Left kidney (tissue), 8 donors: ENCODE measurements at places on chromosomes 7 and 10.
A peak's percentile ranks its signal among the peaks of the same experiment; 100 is the strongest.

- no peak for DNase-seq
Measured at GRCh38 chr10:114938856-114939193, 830 bp downstream of the TRUB1 start.

GRCh38 chr10:30111340-30112022 is 52.1 kb upstream of the JCAD start:
- no peak for DNase-seq

DNA sequence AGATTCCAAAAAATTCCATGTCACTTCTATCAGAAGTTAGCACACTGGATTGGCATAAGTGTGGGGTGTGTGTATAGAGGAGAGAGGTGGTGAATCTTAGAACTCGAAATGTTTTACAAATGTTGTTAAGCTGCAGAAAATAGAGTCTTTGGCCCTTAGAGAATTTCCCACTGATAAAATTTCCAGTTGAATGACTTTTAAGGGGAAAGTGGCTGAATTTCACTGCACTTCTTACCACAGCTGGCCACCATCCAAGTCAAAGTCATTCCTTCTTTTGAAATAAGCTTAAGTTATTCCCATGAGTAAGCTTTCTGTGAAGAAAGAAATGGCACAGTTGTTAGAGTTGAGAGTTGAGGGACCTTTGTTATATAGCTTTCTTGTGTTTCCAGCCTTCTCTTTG is 13.9 kb downstream of the VCL start:
- peak; percentile 36 for DNase-seq

DNA sequence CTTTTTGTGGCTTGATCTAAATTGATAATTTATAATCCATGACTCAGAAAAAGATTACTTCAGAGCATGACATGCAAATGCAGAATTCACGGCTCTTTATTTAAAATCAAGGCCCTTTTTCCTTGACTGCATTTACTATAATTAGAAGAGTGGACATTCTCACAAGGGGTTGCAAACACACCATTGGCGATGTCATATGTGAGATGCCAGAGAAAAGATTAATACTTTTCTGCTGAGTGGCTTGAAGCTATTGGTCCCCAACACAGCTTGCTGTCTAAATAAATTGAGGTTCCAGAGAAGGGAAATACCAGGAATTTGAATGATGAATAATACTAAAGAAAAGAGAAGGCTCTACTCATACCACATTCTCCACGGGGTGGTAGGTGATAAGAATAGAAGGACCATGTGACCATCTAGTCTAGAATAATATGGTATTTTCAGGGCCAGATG is 78.7 kb upstream of the ARID5B start:
- no peak for DNase-seq

DNA sequence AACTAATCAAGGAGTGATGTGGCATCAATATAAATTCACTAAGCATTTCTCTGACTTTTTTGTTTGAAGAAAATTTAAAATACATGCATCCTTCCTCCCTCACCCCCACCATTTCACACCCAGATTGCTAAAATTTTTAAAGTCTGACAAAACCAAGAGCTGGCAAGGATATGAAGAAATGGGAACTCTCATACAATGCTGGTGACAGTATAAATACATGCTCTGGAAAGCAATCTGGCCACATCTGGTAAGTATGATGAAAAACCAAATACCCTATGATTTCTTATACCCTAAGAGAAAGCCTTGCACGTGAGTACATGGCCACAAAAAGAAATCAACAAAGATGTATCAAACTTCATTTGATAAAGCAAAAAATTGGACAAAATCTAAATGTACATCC is 31.2 kb downstream of the P4HA1 start:
- DNase-seq: no peak

GRCh38 chr10:45424668-45425404 is 50.8 kb downstream of the ALOX5 start:
- DNase-seq: no peak

DNA sequence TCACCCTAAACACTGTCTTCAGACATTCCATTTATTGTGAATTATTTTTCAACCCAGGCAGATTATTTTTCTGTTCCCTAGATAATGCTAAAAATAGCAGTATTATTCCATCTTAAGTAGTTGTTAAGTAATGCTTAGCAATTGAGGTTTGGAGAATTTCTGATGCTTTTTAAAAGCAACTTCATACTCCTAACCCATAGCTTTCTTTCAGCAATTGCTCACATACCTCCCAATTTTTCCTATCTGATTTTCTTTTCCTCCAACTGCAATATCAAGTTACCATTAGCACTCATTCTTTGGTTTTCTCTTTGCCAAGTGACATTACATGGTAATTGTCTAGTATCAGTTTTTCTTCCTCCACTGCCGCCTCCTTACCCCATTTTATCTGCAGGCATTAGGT is 104.7 kb downstream of the GPR85 start:
- DNase-seq: no peak

GRCh38 chr10:51244748-51245490 is 170.6 kb downstream of the PRKG1 start:
- peak; percentile 72 for DNase-seq

DNA sequence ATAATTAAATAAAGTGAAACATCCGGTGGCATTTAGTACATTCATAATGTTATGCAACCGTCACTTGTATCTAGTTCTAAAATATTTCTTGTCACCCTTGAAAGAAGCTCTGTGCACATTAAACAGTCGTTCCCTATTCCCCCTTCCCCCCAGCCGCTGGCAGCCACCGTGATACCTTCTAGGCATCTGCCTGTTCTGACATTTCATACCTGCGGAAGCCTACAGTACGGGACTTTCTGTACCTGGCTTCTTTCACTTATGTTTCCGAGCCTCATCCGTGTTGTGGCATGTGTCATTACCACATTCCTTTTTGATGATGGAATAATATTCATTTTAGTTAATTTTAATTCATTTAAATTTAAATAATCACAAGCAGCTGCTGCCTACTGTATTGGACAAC is 13.9 kb upstream of the SFRP5 start:
- no peak for DNase-seq

DNA sequence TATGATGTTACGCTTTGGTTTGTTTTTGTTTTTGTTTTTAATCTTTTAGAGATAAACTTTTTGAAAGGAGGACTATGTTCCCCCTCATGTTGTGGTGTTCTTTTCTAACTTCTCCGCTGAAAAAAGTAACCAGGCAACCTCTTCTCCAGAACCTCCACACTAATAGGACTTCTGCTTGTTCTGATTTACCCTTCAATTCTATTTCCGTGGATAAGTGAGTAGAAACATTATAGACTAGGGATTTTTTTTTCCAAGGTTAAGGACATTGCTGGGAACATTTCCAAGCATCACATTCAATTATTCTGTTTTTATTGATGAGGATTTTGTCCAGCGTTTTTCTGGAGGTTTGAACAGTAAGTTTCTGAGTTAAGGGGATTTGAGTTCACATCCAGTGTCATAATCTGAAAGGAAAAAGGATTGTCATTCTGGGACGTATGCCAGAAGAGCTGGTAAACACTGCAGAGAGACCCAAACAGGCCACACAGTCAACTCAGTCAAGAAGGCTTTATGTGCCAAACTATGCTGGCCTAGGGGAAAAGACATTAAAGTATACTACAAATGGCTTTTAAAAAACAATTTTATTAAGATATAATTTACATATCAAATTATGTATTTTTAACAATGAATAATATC is 28.3 kb upstream of the RALA start:
- DNase-seq: no peak

GRCh38 chr10:51763746-51764145 is 64.4 kb upstream of the CSTF2T start:
- no peak for DNase-seq

GRCh38 chr7:92685136-92686042 is 95.2 kb upstream of the FAM133B start:
- no peak for DNase-seq

- DNase-seq: no peak
Measured at GRCh38 chr10:47321521-47322195, 596 bp upstream of the GDF2 start.

DNA sequence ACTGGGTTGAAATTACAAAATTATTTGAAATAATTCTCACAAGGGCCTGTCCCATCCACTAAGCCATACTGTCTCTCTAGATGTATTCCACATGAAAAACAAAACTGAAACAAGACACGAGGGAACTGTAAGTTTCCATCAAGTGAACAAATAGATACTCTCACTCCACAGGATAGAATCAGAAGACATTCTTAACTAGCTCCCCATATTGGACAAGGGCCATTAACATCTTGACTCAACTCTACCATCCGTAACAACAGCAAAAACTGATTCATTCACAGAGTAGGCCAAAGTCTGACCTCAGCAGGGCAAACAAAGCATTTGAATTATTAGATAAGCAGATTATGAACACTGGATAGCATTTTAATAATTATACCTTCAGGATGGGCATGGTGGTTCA is 29.1 kb downstream of the UBE2H start:
- DNase-seq: no peak

DNA sequence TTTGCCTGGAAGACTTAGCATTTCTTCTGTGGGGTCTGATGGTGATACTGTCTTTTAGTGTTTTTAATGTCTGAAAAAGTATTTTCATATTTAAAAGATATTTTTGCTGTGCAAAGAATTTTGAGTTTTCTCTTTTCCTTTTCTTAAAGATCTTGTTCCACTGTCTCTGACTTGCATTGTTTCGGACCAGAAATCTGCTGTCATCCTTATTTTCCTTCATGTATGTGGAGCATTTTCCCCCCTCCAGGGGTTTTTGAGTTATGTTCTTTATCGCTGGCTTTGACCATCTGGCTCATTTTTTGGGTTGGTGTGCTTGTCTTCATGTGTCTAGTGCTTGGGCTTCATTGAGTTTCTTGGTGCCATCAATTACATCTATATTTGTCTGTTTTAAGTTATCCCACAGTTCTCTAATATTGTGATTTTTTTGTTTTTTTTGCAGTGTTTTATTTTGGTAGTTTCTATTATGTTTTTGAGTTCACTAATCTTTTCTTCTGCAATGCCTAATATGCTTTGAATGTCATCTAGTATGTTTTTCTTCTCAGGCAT is 119.9 kb downstream of the MGMT start:
- no peak for DNase-seq

DNA sequence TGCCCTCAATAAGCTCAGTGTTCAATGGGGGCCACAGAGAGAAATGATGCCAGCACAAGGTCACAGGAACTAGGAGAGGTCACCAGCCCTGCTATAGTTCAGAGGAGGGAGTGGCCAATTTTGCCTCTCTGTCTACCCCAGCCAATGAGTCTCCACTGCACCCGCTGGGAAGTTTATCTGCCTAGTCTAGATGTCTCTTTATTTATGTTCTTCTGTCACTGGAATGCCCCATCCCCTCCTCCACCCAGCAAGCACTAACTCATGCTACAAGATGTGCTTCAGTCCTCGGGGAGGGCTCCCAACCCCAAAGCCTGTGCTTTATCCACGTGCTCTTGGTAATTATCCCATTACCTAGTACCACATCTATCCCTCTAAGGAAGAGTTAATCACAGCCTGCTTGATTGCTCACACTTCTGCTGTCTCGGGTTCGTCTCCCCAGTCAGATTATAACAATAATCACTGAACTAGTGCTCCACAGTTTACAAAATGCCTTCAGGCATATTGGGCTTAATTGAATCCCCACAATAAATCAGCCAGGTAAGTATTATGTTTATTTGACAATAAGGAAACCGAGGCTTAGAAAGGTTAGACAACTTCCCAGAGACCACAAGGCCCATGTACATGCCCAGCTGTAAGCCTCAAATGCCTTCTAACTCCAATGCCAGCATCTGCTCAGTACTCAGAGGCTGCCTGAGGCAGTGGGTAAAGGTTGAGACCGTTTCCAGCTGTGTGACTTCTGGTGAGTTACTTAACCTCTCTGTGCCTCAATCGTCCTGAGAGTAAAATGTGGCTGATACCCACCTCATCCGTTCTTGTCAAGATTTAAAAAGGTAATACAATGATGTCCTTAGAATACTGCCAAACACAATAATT is 3.9 kb downstream of the HIP1 start:
- peak; percentile 57 for DNase-seq

GRCh38 chr7:41825927-41826480 is 123.1 kb upstream of the INHBA start:
- DNase-seq: no peak

DNA sequence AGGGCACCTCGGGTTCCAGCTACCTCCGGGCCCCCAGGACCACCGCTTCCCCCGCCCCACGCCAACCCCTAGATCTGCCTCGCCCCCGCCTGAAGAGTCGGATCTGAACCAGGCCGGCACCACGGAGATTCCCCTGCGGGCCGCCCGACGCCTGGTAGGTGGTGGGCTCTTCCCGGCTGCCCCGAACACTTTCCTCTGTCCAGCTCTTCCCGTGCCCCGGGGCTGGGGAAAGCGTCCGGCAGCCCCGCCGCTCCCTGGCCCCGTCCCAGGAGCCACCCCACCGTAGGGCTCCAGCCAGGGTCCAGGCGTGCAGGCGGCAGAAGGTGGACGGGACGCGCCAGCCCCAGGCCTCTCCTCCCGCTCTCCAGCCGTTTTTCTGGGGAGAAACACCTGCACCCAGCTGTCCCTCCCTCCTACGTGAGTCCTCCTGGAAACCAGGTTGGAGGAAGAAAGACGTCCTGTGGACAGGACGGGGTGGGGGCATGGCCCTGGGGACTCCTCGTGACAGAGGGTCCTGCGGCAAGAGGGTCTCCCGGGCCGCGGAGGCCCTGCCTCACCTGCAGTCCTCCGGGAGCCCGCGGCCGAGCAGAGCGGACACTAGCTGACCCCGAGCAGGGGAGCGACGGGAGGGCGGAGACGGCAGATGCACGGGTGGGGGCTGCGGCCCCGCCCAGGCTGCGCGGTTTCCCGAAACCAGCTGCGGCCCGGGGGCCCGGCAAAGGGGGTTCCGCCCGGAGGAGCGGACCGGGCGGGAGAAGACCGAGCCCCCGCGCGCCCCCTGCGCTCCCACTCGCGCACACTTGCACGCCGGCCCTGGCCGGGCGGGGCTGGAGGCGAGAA is at the start of gene TMEM176B:
Gene TMEM176B, minus strand, starts transcription at position 624 of the 840 bp plus-strand sequence. CDS start 3,795 bp downstream, outside the sequence.
- no peak for DNase-seq

DNA sequence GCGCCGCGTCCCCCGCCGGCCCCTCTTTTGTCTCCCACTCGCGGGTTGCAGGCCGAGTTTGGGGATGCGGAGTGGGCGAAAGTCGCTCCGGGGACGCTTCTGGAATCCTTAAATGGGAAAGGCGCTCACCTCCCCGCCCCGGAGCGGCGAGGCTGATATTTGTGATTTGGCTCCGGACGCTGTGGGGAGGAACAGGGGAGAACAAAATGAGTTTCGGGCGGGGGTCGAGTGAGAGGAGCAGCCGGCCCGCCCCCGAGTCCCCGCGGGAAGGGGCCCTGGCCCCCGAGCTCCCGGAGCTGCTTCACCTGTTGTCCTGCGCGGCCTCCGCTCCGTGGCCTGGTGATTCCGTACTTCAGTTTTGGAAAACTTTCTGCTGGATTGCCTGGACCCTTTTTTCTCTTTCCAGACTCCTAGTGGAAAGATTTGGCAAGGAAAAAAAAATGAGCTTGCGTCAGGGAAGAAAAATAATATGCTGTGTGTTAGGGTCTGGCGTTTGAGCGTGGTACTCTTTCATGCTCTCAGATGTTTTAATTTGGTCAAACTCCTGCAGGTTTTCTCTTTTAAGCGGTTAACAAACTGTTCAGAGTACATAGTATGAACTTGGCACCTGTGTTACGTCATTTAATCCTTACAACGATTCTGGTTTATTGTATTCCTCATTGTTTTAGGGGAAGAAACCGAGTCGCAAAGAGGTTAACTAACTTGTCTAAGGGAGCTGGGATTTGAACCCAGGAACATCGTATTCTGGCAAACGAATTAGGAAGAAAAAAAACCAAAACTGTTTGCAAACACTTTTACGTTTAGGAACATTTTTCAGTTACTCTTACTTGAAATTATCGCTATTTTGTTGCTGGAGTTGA is 924 bp downstream of the BMPR1A start:
- peak; percentile 71 for DNase-seq

GRCh38 chr7:79403451-79403850 is 50.0 kb downstream of the MAGI2 start:
- DNase-seq: no peak
